Sigmoid colon (tissue), 7 donors: ENCODE measurements at places on chromosomes 5 and 9. TPM values are rescaled to one million over a fixed set of nuclear protein-coding genes. Genes with fewer than 3 reads are reported as not detected.

C9orf153 gene
- 0.09 TPM for polyA plus RNA-seq

FBP1 gene
- polyA plus RNA-seq, result 48.8 TPM

GFI1B gene
- polyA plus RNA-seq, result 0.92 TPM

SPATA31C1 gene
- polyA plus RNA-seq, result not detected

SH3GLB2 gene
- polyA plus RNA-seq, result 62.5 TPM

SLC24A2 gene
- not detected for polyA plus RNA-seq

PCDHA3 gene
- not detected for polyA plus RNA-seq

SLC6A7 gene
- 10.8 TPM for polyA plus RNA-seq

PDE6A gene
- 2.8 TPM for polyA plus RNA-seq

BAG1 gene
- polyA plus RNA-seq, result 243 TPM

PCDHGB1 gene
- polyA plus RNA-seq, result not detected

GPR21 gene
- polyA plus RNA-seq, result not detected

MIER3 gene
- 68.9 TPM for polyA plus RNA-seq

SIT1 gene
- polyA plus RNA-seq, result 1.8 TPM

SMAD5 gene
- polyA plus RNA-seq, result 6.6 TPM

INSYN2B gene
- not detected for polyA plus RNA-seq

KIF20A gene
- 2.8 TPM for polyA plus RNA-seq

PAEP gene
- polyA plus RNA-seq, result not detected

RANBP3L gene
- polyA plus RNA-seq, result 0.28 TPM

HTR1A gene
- not detected for polyA plus RNA-seq

SV2C gene
- polyA plus RNA-seq, result not detected
